ENCODE measurements at places on chromosomes 4 and X.

GRCh38 chr4:531076-531475 lies 32.1 kb downstream of the PIGG start:
- peak; percentile 59 for DNase-seq

- DNase-seq: no peak
Measured at GRCh38 chr4:11847167-11847566, 418.5 kb upstream of the HS3ST1 start.

DNA sequence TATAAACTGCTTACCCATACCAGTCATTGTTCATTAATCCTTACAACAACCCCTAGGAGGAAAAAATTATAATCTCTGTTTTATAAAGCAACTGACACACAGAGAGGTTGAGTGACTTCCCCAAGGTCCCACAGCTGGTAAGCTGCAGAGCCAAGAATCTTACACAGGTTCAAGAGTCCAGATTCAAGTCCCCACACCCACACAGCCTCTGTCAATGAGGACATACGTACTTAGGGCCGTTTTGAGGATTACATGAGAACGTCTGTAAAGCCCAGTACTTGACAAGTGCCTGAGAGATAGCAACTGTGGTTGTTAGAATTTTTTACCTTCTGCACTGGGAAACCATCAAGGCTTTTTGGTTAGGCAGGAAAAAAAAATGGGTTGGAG lies 556 bp upstream of the SLC25A43 start:
- DNase-seq: no peak

DNA sequence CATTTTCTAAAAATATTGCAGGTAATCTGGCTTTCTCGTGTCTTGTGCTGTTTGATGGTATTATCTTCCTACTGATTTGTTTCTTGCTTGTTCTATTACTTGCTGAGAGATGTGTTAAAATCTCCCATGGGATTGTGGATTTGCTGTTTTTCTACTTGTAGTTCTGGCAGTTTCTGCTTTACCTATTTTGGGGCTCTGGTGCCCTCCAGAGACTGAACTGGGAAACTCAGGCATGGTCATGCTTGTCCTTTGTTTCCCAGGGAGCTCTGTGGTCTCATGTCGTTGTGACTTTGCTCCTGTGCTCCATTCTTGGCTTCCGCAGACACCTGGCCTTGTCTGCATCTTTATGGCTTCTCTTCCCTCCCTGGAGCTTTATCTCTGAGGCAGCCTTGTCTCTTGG lies 39.5 kb downstream of the NSD2 start:
- DNase-seq: no peak

GRCh38 chrX:29318012-29318411 lies 730.8 kb downstream of the IL1RAPL1 start:
- no peak for DNase-seq

DNA sequence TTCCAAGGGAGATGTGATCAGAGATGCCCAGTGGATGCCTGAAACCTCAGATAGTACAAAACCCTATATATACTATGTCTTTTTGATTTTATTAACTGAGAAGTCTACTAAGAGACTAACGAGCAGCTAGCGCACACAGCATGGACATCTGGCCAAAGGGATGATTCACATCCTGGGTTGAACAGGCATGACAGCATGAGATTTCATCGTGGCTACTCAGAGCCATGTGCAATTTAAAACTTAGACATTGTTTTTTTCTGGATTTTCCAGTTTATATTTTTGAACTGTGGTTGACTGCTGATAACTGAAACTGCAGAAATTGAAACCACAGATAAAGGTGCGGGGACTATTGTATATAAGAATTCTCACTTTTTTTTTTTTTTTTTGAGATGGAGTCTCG lies 2252.9 kb upstream of the AGA start:
- DNase-seq: no peak

Measured in coronary artery (tissue), 2 donors.